Endothelial cell of umbilical vein (primary cell): ENCODE measurements at places on chromosomes 6 and 20. TPM values are rescaled to one million over a fixed set of nuclear protein-coding genes. Genes with fewer than 3 reads are reported as not detected.

DXO gene
- 18.0 and 20.7 TPM in 2 replicates for total RNA-seq

DNA sequence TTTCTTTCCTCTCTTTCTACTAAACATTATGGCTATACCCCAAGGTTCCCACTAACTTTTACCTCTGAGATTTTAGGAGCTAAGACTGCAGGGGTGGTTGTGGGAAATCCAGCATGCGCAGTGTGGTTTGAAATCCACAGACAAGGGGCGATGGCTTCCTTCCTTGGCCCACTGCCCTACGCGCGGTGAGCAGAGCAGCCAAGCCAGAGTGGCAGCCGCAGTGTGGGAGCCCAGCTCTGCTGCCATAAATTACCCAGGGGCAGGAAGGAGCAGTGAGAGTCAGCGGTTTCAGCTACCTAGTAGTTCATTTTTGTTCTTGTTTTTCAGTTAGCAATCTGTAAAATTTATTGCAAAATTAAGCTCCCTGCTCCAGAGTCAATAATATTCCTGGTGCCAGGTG is 101.4 kb downstream of the BMP2 start:
- H3K4me3 ChIP-seq, result no peak overlapping the region
- no peak overlapping the region for H3K27ac ChIP-seq
- peaks cover 5% of the 10 kb centered on the region for H3K27me3 ChIP-seq
- H3K4me1 ChIP-seq, result no peaks in the 10 kb centered on the region
- no peaks in the 10 kb centered on the region for H3K36me3 ChIP-seq

GRCh38 chr6:106518748-106519147 is 110.5 kb downstream of the RTN4IP1 start:
- peaks cover 2% of the 10 kb centered on the region for H3K4me1 ChIP-seq
- H3K4me3 ChIP-seq, result no peak overlapping the region
- no peak overlapping the region for H3K27ac ChIP-seq

- no peak for DNase-seq
- peaks cover 9% of the 10 kb centered on the region for H3K4me1 ChIP-seq
- H3K4me3 ChIP-seq, result no peak overlapping the region
- H3K27me3 ChIP-seq, result no peaks in the 10 kb centered on the region
Measured at GRCh38 chr6:13536796-13537526, 37.4 kb upstream of the SIRT5 start.

GRCh38 chr6:2783188-2783963 is 18.2 kb downstream of the WRNIP1 start:
- peaks cover 23% of the 10 kb centered on the region for H3K4me1 ChIP-seq
- no peaks in the 10 kb centered on the region for H3K27me3 ChIP-seq
